Psoas muscle (tissue), 8 donors: ENCODE measurements at places on chromosomes 16 and 17. TPM values are rescaled to one million over a fixed set of nuclear protein-coding genes. Genes with fewer than 3 reads are reported as not detected.

DNA sequence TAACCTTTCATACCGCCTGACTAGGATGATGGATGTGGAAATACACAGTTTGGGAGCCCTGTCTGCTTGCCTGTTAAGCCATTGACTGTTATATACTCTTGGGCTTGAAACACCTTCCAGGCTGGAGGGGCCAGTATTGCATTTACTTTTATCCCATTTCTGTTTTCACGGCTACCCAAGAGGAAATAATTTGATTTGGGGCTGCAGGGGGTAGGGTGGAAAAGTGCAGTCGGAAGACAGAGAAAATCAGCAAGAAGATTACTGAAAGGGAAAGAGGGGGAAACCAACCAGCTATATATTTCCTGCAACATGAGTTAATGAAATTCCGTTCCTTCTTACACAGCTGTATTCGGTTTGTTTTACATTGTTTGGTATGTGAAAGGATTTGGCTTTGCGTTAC is 202.5 kb downstream of the CDH13 start:
- H3K27me3 ChIP-seq = no peaks in the 10 kb centered on the region
- H3K36me3 ChIP-seq = no peaks in the 10 kb centered on the region
- no peak for DNase-seq
- H3K4me1 ChIP-seq = no peaks in the 10 kb centered on the region
- no peak overlapping the region for H3K4me3 ChIP-seq

GRCh38 chr16:55663765-55664677 is 8.2 kb downstream of the SLC6A2 start:
- no peak for DNase-seq
- no peak overlapping the region for H3K27ac ChIP-seq
- no peaks in the 10 kb centered on the region for H3K36me3 ChIP-seq
- H3K27me3 ChIP-seq = no peaks in the 10 kb centered on the region
- H3K4me1 ChIP-seq = no peaks in the 10 kb centered on the region
- H3K4me3 ChIP-seq = no peak overlapping the region

- peak; percentile 35 for DNase-seq
- H3K4me1 ChIP-seq = peaks cover 84% of the 10 kb centered on the region
- H3K36me3 ChIP-seq = no peaks in the 10 kb centered on the region
These were observed 16.5 kb downstream of the ANKRD11 start for GRCh38 chr16:89473791-89474414.

- no peaks in the 10 kb centered on the region for H3K27me3 ChIP-seq
- no peak overlapping the region for H3K4me3 ChIP-seq
- no peaks in the 10 kb centered on the region for H3K36me3 ChIP-seq
- H3K27ac ChIP-seq = no peak overlapping the region
- peak; percentile 8 for DNase-seq
These were observed 9.6 kb downstream of the ERBB2 start for GRCh38 chr17:39709319-39709997.

- no peak overlapping the region for H3K27ac ChIP-seq
- no peak for DNase-seq
- H3K27me3 ChIP-seq = no peaks in the 10 kb centered on the region
These were observed 5.7 kb upstream of the ATXN1L start for GRCh38 chr16:71840052-71840451.

DNA sequence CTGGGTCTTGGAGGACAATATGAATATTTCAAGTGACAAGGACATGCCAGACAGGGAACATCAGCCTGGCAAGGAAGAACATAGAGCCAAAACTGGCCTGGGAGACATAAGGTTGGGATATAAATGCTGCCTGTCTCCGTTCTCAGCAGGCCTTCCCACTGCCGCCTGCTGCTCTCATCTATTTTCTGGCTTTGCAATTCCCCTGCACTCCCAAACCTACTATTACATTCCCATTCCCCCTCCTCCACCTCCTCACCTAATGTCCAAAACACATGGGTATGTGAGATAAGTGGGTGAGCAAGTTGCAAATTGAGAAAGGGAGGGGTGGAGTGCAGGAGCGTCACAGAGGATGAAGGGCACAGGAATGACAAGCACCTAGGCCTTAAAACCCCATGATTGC is 244.3 kb upstream of the CDH8 start:
- no peak overlapping the region for H3K4me3 ChIP-seq
- no peaks in the 10 kb centered on the region for H3K36me3 ChIP-seq
- DNase-seq = no peak
- no peaks in the 10 kb centered on the region for H3K27me3 ChIP-seq
- H3K4me1 ChIP-seq = no peaks in the 10 kb centered on the region
- H3K27ac ChIP-seq = no peak overlapping the region

DNA sequence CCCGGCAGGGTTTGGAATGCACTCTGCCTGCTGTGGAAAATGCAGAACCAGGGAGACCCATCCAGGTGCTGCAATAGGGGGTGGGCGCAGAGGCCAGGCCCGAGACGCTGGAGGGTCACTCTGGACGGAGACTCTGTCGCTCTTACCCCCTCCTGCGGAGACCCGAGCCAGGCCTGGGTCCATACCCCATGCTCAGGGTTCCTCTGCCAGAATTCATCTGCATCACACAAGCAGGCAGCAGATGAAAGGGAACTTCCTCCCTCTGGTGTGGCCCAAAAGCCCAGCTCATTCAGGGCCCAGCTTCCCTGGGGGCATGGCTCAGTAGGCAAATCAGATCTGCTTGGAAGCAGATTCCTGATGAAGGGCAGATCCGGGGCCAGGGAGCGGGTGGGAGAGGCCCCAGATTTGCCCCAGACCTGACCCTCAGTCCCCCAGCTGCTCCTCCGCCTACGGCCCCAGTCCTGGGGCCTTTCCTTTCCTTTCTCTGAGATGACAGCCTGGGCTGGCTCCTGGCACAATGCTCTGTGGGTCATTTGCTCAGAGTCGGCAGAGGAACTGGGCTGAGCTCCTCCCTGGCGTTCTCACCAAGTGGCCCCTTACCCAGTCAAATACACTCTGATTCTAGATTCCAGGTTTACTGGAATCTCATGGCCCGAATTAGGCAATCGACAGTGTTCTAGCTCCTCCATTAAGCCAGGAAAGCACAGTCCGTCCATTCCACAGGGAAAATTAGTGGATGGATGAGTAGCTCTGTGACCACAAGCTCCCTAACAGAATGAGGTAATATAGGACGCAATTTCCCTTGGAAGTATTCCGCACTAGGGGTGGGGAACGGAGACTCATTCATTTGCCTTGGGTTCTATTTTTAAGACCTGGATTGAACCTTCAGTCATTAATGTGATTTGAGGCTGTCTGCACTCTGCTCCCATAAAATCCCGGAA is 19.1 kb upstream of the RASD1 start:
- peak; percentile 59 for DNase-seq
- no peaks in the 10 kb centered on the region for H3K36me3 ChIP-seq
- peak overlapping the region; percentile 17 for H3K27ac ChIP-seq
- H3K27me3 ChIP-seq = no peaks in the 10 kb centered on the region
- H3K4me3 ChIP-seq = no peak overlapping the region
- no peaks in the 10 kb centered on the region for H3K4me1 ChIP-seq

GRCh38 chr16:59701963-59702930 is 968.1 kb upstream of the GOT2 start:
- no peak for DNase-seq
- H3K4me1 ChIP-seq = no peaks in the 10 kb centered on the region
- no peaks in the 10 kb centered on the region for H3K27me3 ChIP-seq
- no peaks in the 10 kb centered on the region for H3K36me3 ChIP-seq
- H3K4me3 ChIP-seq = no peak overlapping the region
- no peak overlapping the region for H3K27ac ChIP-seq

DNA sequence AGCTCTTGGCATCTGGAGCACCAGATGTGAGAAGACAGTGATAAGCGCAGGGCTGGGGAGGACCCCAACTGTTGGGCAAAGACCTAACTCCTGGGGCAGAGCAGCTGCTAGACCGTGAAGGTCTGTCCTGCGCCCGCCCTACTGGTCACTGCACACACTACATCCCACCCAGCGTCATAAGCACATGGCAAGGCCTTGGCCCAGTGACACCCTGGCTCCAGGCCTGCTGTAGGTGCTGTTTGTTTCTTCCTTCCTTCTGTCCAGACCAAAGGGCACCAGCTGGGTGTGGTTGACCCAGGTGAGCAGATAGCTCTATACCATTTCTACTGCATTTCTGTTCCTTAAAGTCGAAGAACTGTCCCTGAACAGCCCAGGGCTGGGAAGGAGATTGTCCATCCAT is 6.4 kb downstream of the TRPV3 start:
- no peaks in the 10 kb centered on the region for H3K4me1 ChIP-seq
- DNase-seq = no peak
- no peak overlapping the region for H3K4me3 ChIP-seq
- no peak overlapping the region for H3K27ac ChIP-seq
- H3K36me3 ChIP-seq = no peaks in the 10 kb centered on the region

GRCh38 chr16:57612494-57612893 is 15.9 kb upstream of the ADGRG1 start:
- H3K36me3 ChIP-seq = no peaks in the 10 kb centered on the region
- no peaks in the 10 kb centered on the region for H3K4me1 ChIP-seq
- no peak for DNase-seq
- no peak overlapping the region for H3K4me3 ChIP-seq
- no peaks in the 10 kb centered on the region for H3K27me3 ChIP-seq
- H3K27ac ChIP-seq = no peak overlapping the region

DNA sequence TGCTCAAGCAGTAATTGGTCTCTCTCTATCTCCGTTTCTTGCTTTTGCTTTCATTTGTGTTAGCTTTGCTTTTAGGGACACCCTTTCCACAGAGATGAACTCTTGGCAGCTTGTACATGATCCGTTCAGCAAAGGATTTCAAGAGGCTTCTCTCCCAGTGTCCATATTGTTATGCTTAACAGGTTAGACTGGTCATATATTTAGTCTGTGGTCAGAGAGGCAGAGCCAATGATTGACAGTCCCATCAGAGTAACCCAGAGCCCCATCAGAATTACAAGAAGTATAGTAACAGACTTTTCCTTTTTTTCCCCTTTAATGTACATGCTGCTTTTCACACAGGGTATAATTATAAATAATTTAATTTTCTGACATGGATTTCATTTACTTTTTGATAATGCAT is 34.4 kb downstream of the GDPD1 start:
- DNase-seq = no peak
- no peak overlapping the region for H3K27ac ChIP-seq
- no peaks in the 10 kb centered on the region for H3K27me3 ChIP-seq
- H3K36me3 ChIP-seq = peaks cover 8% of the 10 kb centered on the region

DNA sequence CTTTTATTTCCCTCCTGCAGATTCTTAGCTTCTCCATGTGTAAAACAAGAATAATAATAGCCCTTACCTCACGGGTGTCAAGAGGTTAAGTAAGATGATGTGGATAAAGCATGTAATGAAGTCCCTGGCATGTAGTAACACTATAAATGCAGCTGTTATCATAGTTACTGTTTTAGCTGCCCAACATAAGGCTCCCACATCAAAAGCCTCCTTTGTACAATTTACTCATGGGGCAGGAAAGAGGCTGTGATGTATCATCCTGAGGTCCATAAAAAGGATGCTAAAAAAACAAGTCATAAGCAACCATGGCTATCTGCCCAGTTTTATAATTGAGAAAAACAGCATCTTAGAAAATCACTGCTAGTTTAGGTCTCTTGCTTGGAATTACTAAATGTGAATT is 339.7 kb downstream of the CA10 start:
- H3K4me3 ChIP-seq = no peak overlapping the region
- H3K36me3 ChIP-seq = no peaks in the 10 kb centered on the region
- DNase-seq = no peak

GRCh38 chr17:17612085-17613022 is 20.8 kb upstream of the PEMT start:
- H3K4me3 ChIP-seq = no peak overlapping the region
- H3K27ac ChIP-seq = no peak overlapping the region
- H3K4me1 ChIP-seq = no peaks in the 10 kb centered on the region
- no peaks in the 10 kb centered on the region for H3K36me3 ChIP-seq
- no peaks in the 10 kb centered on the region for H3K27me3 ChIP-seq

DNA sequence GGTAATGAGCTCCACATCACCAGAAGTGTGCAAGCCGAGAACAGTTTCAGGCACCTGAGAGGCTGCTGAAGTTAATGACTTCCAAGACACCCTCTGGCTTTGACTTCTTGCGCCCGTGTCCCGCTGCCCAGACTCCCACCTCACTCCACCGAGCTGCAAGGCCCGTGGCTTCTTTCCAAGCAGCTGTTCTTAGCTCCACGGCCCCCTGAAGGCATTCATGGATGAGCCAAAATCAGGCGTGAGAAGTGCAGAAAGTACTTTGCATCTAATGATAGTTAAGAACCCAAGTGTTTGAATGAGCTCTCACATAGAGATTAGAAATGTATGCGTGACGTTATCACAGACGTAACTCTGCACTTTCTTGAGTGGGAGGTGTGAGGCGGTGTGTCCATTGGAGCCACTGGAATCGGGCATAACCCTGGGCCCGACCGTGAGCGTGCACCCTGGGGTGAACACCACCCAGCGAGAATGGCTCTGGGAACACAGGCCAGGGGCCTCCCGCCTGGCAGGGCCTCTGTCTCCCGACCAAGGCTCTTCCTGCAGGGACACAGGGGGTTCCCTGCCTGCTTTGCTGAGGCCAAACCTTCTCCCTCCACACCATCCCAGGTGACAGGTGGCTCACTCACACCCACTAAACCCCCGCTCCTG is 11.0 kb downstream of the NPTX1 start:
- H3K27ac ChIP-seq = no peak overlapping the region
- no peak overlapping the region for H3K4me3 ChIP-seq
- no peaks in the 10 kb centered on the region for H3K36me3 ChIP-seq
- H3K4me1 ChIP-seq = peaks cover 12% of the 10 kb centered on the region

GRCh38 chr16:86939609-86940008 is 361.3 kb downstream of the FOXL1 start:
- no peak overlapping the region for H3K4me3 ChIP-seq
- H3K36me3 ChIP-seq = no peaks in the 10 kb centered on the region
- H3K27ac ChIP-seq = no peak overlapping the region
- no peaks in the 10 kb centered on the region for H3K27me3 ChIP-seq
- H3K4me1 ChIP-seq = no peaks in the 10 kb centered on the region

GRCh38 chr16:23286131-23286532 is 16.0 kb upstream of the SCNN1B start:
- H3K4me1 ChIP-seq = no peaks in the 10 kb centered on the region
- no peak for DNase-seq
- no peaks in the 10 kb centered on the region for H3K36me3 ChIP-seq
- H3K27ac ChIP-seq = no peak overlapping the region

- H3K27ac ChIP-seq = no peak overlapping the region
- H3K27me3 ChIP-seq = peaks cover 12% of the 10 kb centered on the region
- DNase-seq = no peak
- H3K36me3 ChIP-seq = no peaks in the 10 kb centered on the region
These were observed 9.1 kb downstream of the JPH3 start for GRCh38 chr16:87611456-87611855.

GRCh38 chr16:90018652-90019542 is at the start of gene DBNDD1:
TSS of gene DBNDD1 (minus strand) at chr16:90019456. CDS start at chr16:90019341, 115 bp downstream.
- no peaks in the 10 kb centered on the region for H3K27me3 ChIP-seq
- H3K27ac ChIP-seq = peak within 1 kb of the TSS; percentile 73
- H3K4me1 ChIP-seq = peaks cover 44% of the 10 kb centered on the region
- H3K4me3 ChIP-seq = peak within 1 kb of the TSS; percentile 81

Gene BRICD5
- total RNA-seq = 5.2 TPM

Gene TP53TG3D
- not detected for total RNA-seq

Gene PIPOX
- total RNA-seq = 1.7 TPM

Gene C16orf54
- total RNA-seq = 0.44 TPM

Gene ITGAD
- total RNA-seq = not detected

Gene CCL23
- not detected for total RNA-seq

Gene TAC4
- total RNA-seq = not detected

Gene RPH3AL
- 9.7 TPM for total RNA-seq
